H1 (cell line): ENCODE measurements at places on chromosomes 1 and 21.

DNA sequence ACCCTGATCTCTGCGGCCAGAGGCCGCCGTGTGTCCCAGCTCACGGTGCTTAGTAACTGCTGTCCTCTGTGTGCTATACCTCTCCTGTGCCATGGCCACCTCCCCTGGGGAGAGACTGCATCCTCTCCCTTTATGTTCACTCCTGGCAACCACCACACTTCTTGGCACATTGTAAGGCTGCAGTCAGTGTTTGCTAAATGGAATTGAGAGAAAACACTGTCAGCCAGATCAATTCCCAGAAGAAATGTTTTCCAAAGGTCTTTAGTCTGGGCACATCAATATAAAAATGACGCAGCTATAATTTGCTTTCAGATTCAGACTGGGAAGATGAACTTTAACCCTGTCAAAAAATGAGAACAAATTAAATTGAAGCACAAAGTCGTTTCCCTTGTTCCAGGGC, 96.8 kb downstream of the BEND5 start:
- DNase-seq, result no peak

- no peak for DNase-seq
These were observed 6.7 kb downstream of the UROD start for GRCh38 chr1:45018599-45019230.

DNA sequence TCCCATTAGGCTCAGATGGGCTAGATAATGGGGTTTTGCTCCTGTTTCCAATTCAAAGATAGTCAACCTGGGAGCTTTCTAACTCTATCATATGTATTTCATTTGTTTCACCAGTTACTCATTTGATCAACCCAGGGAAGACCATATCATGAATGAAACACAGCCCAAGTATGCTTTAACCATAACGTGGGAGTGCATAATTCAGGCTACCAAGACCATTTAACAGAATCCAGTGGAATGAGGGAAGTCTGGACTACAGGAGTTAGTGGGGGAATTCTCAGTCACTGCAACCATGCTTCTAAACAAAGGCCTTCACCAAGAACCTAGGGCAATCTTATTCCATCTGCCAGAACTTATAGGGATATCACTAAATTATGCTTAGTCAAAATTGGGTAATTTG, 15.0 kb upstream of the SLC16A1 start:
- no peak for DNase-seq

DNA sequence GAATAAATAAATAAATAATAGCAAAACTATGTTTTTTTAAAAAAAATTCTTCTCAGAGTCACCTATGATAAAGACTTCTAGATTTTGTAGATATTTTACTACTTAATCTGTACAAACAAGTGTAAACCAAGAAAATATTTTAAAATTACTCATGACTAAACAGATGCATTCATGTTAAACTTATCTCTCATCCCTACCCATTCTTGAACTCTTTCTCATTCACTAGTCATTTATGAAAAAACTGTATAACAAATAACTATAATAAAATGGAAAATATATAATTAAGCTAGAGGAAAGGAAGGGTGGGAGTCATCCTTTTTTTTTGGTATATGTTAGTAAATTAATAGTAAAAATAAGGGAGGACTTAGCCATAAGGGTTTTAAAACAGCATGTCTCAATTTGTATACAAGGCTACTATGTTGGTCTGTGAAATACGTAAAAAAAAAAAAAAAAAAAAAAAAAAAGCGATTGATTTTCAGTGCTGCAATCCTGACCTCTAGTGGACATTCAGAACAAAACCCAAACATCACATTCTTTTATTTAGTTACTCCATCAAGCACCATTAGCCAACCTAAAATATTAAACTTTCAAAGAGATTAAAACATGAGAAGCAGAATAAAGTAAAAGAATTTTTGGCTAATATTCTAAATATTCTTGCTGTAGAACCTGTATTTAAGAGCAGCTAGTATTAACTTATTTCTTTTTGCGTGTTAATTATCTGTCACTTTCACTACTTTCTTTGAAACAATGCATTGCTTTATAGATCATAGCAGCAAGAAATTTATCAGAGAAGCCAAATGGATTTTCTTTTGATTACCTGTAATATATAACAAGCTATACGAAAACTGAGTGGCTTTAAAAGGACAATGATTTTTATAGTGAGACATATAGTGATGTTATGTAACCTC, 255.8 kb upstream of the CACYBP start:
- no peak for DNase-seq

DNA sequence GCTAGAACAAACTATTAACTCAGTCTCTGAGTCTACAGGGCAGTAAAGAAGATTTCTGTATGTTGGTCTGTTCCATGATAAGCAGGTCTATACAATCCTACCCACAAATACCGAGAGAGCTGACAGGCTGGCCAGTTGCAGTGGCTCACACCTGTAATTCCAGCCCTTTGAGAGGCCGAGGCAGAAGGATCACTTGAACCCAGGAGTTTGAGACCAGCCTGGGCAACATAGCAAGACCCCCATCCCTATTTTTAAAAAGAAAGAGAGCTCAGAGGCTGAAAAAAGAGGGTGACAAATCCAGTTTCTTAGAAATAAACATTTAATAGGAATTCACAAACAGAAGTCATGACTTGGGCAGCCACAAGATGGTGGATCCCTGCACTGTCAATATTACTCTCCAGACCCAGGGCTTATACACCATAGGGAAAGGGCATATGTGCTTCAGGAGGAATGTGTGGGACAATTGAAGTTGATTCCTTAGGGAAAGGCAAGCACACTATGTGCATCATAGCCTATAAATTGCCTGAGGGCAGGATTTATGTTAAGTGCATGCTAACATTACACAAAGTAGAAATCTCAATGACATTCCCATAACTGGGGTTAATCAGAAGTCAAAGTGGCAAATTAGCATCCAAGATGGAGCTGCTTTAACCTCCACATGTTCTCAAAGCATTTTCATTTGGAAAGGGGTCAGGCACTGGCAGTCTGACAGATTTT, 66.8 kb downstream of the SLC16A1 start:
- DNase-seq, result no peak

- DNase-seq, result no peak
These were observed 20.4 kb upstream of the AK2 start for GRCh38 chr1:33057095-33057494.

GRCh38 chr1:76725864-76726619, 141.2 kb upstream of the ST6GALNAC5 start:
- no peak for DNase-seq

DNA sequence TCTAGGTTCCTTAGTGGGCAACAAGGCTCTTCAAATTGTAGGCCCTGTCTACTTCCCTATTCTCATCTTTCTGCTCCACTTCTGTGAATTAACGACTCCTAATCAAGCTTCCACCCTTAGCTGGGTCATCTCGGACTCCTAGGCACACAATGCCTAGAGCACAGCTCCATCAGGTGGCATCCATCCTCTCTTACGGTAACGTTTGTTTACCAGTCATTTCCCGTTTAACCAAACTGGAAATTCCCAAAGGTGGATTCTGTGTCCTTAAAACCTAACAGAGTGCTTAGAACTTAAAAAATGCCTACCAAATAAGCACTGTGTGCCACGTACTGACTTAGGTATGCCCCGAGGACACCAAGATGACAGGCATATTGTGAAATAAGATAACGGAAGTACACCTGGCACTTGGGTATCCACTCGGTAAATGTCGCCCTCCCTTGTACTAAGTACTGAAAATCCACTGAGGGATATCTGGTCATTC, 1.5 kb downstream of the PARP1 start:
- DNase-seq, result no peak

- no peak for DNase-seq
These were observed 19.6 kb downstream of the KCNAB2 start for GRCh38 chr1:6065093-6065858.

DNA sequence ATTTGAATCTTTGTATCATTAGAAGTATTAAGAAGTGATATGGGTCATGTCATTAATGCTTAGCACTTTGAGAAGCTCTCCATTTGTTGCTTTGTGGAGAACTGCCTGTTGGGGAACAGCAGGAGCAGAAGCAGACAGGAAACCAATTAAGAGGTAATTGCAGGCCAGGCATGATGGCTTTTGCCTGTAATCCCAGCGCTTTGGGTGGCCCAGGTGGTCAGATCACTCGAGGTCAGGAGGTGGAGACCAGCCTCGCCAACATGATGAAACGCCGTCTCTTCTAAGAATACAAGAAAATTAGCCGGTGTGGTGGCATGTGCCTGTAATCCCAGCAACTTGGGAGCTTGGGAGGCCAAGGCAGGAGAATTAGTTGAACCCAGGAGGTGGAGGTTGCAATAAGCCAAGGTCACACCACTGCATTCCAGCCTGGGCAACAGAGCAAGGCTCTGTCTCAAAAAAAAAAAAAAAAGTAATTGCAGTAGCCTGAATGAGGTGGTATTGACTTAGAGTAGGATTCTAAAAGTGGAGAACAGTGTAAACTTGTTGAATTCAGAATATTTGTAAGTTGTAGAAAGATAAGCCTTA, 57.8 kb upstream of the FASLG start:
- no peak for DNase-seq

GRCh38 chr1:226002667-226003501, 3.7 kb upstream of the SDE2 start:
- peak; percentile 47 for DNase-seq

DNA sequence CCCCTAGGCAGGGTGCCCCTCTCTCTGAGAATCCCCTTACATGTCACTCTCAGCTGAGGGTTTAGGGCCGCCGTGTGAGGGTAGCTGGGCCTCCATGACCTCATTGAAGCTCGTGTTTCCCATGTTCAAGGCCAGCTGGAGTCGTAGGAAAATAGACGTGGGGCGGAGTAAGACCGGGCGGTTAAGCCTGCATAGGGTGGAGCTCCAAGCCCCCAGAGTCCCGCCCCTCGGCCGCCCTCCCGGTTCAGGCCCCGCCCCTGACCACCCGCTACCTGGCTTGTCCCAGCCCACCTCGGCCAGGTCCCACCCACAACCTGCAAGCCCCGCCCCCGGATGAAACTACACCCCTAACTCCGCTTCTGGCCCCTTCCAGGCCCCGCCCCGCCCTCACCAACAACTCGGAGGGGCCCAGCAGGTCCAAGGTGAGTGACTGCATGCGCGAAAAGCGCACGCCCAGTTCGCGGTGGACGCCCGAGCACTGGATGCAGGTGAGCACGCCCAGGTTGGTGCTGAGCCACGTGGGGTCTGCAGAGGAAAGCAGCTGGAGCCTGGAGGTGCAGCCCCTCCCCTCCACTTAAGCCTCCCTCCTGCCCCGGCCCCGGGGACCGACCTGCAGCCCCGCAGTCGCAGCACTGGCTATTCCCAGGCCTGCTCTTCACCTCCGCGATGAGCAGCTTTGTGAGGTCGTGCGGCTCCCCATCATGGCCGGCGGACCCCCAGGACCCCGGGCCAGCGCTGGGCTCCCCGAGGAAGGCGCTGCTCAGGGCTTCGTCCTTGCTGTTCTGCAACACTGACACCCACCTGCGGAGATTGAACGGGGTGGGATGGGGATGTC, 12.2 kb upstream of the TCEA3 start:
- DNase-seq, result peak; percentile 88

DNA sequence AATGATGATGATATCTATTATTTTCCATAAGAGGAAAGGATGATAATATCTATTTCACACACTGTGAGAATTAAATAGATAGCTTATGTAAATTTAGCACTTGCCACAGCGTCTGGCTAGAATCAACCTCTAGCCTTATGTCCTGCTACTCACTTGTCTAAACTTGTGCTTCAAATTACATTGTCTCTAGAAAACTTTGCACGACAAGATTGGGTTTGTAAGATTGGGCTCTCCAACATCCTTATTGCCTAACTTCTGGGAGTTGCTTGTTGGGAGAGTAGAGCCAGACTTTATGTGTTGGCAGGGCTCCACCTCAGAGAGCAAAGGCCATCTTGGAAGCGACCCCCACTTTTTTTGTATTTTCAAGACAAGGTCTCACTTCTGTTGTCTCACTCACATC, 50.0 kb upstream of the POGK start:
- DNase-seq, result no peak

DNA sequence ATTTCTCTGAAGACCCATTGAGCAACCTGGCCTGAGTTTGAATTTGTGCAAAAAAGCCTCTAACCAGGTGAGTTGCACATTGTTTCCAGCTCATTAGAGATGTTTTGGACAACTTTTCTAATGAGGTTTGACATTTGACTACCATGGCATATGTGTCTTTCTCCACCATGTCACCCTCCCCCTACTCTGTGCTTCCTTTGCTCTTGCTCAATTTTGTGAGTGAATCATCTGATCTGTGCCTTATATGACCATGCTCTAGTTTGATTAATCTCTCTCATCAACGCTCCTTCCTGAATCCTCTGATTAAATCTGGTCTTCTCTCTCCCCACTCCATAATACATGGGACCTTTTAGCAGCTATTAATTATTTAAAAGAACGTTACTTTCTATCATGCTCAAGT, 144.8 kb upstream of the SAMSN1 start:
- no peak for DNase-seq

GRCh38 chr1:183043872-183044854, 20.9 kb downstream of the LAMC1 start:
- no peak for DNase-seq

- peak; percentile 74 for DNase-seq
These were observed 1.6 kb upstream of the BARHL2 start for GRCh38 chr1:90718411-90719329.

DNA sequence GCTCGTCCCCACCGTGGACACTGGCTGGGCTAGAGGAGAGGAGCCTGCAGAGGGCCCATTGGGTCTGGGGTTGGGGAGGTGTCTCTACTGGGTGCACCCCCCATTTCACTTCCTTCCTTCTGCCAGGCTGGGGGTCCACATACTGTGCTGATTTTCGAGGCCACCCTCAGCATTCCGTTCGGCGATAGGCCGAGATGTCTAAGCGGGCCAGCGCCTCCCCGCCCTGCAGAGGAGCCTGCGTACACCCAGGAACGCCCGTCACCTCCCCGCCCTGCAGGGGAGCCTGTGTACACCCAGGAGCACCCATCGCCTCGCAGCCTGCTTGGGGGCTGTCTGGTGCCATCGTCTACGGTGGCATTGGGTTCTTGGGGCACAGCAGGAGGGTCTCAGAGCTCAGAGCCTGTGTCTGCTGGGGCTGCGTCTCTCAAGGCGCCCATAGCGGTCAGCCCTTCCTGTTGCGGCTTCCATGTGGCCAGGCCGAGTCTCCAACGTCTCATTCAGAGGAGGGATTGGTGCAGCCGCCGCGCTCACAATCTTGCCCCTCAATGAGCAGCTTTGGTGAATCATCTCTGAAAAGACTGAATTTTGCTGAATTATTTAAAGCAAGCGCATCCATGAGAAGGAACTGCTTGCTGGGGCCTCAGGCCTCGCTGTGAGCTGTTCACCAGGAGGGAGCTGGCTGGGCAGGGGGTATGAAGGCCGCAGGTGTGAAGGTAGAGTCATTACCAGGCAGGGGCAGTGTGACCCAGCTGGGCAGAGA, 30.7 kb upstream of the AGPAT3 start:
- no peak for DNase-seq
